NCI-H510A (cell line): ENCODE measurements at places on chromosomes 13 and 19.
A peak's percentile ranks its signal among the peaks of the same experiment; 100 is the strongest.

GRCh38 chr13:98338310-98338709 lies 161.2 kb upstream of the RNF113B start:
- no peak for DNase-seq

DNA sequence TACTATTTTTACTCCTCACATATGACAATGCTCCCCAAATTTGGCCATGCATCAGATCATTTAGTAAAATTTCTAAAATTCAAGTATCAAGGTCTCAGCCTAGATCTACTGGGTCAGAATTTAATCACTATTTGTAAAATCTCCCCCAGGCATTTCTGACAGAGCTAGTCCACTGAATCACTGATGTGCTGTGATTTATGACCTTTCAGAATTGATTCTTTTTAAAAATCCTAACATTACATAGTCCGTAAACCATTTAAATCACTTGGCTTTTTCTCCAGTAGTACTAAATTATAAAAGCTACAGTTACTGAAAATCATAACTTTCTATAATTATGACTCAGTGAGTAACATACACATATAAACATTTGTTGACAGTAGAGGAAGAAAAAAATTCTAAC lies 92.8 kb upstream of the RAP2A start:
- no peak for DNase-seq

DNA sequence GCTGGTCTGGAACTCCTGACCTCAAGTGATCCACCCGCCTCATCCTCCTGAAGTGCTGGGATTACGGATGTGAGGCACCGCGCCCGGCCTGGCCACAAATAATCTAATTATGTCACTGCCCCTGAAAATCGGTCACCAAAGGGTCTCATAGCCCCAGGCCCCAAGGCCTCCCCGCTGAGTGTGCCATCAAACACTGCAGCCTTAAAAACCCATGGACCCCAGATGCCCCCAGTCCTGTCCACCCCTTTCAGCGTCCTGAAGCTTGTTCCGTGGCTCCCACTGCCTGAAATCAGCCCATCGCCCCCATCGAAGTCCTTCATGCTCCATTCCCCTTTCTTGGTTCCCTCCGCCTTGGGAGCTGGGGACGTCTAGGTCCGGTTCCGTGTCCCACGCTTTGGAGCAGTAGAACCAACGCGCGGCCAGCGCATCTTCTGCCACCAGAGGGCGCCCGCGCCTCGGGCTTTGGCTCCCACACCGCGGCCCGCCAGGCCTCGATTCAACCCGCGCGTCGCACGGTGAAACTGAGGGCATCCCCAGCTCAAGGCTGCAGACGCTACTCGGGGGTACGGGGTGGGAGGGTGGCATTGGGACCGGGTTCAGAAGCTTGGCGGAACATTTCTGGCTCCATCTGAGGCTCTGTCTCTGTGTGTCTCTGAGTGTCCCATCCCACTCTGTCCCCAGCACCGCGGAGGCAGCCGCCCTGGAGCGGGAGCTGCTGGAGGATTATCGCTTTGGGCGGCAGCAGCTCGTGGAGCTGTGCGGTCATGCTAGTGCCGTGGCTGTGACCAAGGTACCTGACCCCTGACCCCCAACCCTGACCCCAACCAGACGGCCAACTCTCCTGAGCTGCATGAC lies 3.5 kb downstream of the YJEFN3 start:
- peak; percentile 54 for DNase-seq

- DNase-seq, result no peak
Measured at GRCh38 chr19:39046037-39046821, 13.9 kb upstream of the FBXO27 start.

DNA sequence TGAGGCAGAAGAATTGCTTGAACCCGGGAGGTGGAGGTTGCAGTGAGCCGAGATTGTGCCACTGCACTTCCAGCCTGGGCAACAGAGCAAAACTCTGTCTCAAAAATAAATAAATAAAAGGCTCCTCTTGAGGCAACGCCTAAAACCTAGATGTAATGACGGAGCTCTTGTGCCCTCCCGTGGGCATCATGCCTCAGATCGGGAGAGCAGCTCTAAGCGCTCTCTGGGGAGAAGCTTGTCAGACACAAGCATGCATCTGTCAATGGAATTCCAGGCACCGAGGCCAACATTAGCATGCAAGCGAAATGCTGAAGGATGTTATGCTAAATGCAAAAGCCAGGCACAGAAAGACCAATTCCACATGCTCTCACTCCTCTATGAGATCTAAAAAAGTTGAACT lies 45.6 kb upstream of the MRI1 start:
- DNase-seq, result peak; percentile 85

DNA sequence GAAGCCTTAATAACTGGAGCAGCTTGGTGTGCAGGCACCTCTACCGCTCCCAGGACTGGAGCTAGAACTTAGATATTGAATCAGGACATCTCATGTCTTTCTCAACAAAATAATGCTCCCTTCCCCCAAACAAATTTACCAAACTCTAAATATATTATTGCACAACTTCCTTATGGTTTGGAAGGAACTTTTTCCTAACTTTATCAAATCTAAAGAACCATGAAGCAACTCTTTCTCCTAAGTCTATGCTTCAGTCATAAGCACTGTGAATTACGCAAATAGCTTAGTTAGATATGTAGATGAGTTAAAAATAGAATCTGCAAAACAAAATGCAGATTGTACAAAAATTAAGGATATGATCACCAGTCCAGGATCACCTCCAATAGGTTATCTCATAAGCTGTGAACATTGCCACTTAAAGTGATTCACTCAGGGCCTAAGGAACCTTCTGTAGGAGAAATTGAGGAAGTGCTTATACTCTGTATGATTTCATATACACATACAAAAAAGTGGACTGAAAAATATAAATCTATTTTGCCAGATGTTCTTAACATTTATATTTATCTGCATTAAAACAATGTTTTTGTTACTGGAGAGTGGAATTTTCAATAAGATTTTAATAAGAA lies 20.4 kb upstream of the MAB21L1 start:
- no peak for DNase-seq

- DNase-seq, result no peak
Measured at GRCh38 chr19:42281146-42281826, 12.2 kb downstream of the CIC start.

GRCh38 chr19:49875857-49876421 lies 1.2 kb downstream of the AKT1S1 start:
- no peak for DNase-seq

DNA sequence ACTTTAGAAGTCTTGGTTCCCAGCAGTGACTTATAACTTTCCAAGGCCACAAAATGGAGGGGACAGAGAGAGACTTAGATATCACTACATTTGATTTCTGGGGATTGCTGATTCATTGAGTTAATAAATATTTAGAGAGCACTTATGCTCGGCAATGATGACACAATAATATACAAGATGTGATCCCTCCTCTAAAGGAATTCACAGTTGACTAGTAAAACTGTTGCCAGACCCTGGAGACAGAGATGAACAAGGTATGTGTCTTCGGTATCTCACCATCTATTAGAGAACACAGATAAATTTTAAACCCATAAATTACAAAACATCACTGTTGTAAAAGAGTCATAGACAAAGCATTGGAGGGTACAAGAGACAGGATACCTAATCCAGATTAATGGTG lies 437.5 kb downstream of the FOXO1 start:
- no peak for DNase-seq

GRCh38 chr19:43474986-43475705 lies 9.7 kb upstream of the LYPD3 start:
- no peak for DNase-seq

- no peak for DNase-seq
Measured at GRCh38 chr19:48085076-48085475, 25.5 kb downstream of the PLA2G4C start.

DNA sequence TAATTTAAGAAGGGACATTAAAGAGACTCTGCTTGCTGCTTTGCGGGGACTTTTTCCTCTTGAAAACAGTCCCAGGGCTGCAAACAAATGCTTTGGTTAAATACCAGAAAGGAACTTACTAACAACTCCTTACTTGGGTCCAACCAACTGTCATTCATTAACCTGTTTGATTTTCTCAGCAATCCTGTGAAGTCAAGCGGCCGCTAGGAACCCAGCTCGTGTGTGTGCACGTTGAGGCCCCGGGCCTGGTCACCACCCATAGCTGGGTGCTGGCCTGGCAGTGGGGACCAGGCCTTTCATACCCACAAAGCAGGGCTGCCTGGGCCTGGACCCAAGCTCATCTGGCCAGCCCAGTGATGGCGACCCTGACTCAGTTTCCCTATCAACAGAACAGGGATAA lies 50.7 kb downstream of the C1QTNF9 start:
- no peak for DNase-seq

DNA sequence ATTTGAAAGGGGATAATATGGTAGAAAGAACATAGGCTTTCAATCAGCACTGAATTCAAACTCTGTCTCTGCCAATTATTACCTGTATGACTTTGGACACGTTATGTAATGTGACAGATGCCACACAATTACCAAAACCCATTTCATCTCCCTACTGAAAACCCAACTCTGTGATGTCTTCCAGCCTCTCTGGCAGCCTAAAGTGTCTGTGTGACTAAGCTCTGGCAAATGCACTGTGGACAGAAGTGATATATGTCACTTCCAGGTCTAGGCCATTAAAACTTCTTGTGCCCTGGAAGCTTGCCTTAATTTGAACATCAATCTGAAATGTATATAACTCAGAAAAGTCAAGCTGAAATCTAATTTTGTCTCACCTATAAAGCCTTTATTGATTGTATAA lies 552.0 kb downstream of the RFC3 start:
- no peak for DNase-seq

GRCh38 chr19:10805758-10806247 lies 30.2 kb downstream of the TMED1 start:
- DNase-seq, result no peak

DNA sequence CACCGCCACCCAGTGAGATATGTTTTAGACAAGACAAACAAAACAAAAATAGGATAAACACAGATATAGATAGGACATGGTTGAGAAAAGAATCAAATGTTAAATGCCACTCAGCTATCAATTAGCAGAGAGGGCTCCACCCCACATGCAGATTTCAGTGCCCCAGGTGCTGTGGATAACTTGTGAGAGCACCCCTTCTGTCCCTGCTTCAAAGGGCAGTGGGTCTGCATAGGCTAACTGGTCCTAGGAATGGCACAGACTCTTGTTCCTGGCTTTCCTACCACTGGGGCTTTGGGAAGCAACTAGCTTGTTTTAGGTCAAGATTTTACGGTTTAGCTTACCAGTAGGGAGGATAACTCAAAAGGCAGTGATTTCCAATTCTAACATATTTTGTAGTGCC lies 460.3 kb downstream of the TSHZ3 start:
- DNase-seq, result no peak

DNA sequence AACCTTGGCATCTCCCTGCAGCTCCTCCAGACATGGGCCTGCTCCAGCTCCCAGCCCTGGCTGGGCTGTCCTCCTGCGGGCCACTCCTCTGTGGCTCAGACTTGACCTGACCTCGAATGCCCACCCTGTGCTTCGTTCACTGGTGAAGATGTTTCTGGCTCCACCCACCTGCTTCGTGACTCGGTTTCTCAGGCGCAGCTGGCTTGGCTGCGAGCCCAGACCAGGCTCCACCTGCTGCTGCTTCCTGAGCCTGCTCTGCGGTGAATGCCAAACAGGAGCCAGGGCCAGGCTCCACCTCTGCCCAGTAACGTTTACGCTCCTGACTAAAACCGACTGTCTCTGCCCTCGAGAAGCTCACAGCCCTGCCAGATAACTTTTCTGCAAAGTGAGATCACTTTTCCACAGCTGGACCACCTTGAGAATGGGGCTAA lies 8.9 kb upstream of the RSPH6A start:
- DNase-seq, result peak; percentile 76

GRCh38 chr13:74111901-74112824 lies 22.0 kb downstream of the KLF12 start:
- no peak for DNase-seq

DNA sequence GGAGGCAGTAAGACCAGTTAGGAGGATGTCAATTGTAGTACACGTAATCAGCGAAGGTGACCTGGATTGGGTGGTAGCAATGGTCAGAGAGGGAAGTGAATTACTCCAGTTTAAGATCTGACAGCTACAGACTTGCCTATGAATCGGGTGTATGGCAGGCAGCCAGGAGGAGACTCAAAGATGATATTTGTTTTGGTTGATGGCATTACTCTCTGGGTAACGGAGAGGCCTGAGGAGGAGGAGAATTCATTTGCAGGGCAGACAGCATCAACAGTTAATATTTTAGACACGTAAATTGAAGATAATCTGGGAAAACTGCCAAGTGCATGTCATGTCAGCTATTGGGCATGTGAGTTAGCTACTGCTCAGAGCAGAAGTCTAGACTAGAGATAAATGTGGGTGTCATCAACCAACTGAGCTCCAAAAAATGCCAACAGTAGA lies 109.2 kb downstream of the SGCG start:
- DNase-seq, result no peak

DNA sequence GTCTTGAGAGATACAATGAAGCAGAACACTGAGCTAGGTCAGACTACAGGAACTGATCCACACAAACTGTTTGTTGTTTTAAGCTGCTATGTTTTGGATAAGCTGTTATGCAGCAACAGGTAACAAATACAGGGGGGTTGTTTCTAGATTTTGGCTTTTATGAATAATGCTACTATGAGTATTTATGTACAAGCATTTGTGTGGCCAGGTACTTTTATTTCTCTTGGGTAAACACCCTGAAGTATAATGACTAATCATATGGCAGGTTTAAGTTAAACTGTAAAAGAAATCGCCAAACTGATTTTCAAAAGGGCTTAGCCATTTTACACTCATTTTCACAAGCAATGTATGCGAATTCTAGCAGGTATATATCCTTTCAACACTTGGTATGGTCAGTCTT lies 166.0 kb downstream of the DNAJC3 start:
- no peak for DNase-seq

DNA sequence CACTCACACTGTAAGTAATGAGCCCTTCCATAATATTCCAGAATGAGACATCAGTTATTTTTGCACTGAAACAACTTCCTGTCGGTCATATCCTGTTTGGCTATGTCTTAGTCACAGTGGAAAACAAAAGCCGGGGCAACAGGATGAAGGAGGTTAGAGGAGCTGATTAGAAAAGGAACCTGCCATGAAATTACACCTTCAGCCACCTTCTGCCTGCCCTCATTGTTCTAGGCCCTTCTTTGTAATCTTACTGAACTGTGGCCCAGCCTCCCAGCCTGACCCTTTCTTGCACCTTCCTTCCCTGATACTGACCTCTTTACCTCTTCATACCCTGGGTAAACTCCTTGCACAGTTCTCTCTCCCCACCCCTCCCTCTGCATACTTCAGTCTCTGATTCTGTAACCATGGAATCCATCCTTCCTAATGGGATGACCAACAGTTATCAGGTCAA lies 67.3 kb downstream of the DOCK9 start:
- no peak for DNase-seq

DNA sequence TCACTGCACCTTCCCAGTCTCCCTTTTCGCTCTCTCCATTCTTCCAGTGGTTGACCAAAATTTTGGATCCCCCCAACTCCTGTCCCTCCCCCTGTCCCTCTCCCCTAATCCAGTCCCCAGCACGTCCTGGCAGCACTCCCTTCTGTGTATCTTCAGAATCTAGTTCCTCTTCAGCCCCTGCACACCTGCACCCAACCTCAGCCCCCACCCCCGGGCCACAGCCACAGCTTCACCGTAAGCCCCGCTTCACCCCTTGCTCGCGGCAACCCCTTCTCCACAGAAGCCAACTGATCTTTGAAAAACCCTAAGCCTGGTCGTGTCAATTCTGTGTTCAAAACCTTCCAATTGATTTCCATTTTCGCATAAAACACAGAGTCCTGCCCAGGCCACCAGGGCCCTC lies 35.5 kb upstream of the SLC15A1 start:
- no peak for DNase-seq

- DNase-seq, result no peak
Measured at GRCh38 chr13:23778879-23779278, 110.3 kb downstream of the MIPEP start.
